ENCODE measurements at places on chromosomes 12 and 14.
A peak's percentile ranks its signal among the peaks of the same experiment; 100 is the strongest.

- no peak for DNase-seq
These were observed 15.5 kb upstream of the NR1H4 start for GRCh38 chr12:100458191-100458590.

DNA sequence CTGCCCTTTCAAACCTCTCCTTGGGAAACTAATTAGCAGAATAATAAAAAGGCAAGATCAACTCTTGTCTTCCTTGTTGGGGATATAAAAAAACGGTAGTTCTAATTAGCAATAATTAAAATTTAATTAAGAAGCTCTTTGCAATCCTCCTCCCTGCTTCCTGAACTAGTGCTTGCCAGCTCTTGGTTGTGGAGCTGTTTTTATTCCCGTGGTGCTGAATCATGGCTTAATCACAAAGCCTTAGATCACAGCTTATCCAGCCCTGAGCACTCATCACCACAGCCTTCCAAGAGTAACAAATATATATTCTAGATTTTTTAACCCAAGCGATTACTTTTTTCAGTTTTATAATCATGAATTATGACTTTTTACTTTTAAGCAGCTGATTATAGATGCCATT is 63.2 kb upstream of the INSM2 start:
- DNase-seq, result peak; percentile 13

- no peak for DNase-seq
These were observed 75.0 kb upstream of the DYRK2 start for GRCh38 chr12:67573566-67573965.

DNA sequence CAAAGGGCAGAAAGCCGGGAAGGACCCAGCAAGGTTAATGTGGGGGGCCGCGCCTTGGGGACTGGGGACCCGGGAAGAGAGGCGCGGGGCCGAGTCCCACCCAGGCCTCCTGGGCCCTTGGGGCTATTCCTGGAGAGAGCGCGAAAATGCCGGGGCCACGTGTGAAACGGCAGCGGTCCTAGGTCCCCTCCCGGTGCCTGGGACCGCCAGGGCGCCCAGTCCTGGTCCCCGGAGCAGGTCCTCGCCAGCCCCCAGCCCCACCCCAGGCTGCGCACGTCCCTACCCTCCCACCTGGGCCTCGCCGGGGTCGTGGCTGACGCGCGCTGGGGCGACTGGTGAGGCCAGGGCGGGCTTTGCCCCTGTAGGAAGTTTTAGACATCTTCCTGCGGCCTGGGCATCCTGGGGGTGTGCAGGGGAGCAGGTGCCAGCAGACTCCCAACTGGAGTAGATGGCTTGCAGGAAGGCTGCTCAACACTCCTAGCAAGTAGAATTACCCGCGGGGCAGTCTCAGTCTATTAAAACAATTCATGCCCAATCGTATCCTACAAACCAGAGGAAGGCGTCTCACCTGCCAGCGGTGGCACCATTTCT is 708 bp downstream of the FAR2 start:
- no peak for DNase-seq

- DNase-seq, result no peak
These were observed 60.6 kb upstream of the TMCC3 start for GRCh38 chr12:94710933-94711332.

DNA sequence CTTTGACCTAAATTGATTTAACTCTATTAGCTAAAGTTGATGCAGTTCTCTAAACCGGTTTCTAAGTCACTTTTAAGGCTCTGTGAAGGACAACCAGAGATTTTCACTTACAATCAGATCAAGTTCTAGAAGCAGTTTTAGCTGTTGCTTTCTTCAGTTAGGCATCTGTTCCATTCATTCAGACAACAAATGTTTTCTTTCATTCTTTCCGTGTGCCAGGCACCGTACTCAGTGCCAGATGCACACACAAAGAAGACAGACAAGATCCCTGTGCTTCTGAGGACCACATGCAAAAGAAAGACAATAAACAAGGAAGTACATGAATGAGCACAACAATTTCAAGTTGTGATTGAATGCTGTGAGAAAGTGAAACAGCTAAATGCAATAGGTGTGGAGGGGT is 11.1 kb upstream of the EGLN3 start:
- DNase-seq, result no peak

- peak; percentile 32 for DNase-seq
These were observed 12.4 kb upstream of the PRKAG1 start for GRCh38 chr12:49030714-49031572.

- DNase-seq, result peak; percentile 89
These were observed 1.8 kb upstream of the BHLHE41 start for GRCh38 chr12:26126340-26127284.

DNA sequence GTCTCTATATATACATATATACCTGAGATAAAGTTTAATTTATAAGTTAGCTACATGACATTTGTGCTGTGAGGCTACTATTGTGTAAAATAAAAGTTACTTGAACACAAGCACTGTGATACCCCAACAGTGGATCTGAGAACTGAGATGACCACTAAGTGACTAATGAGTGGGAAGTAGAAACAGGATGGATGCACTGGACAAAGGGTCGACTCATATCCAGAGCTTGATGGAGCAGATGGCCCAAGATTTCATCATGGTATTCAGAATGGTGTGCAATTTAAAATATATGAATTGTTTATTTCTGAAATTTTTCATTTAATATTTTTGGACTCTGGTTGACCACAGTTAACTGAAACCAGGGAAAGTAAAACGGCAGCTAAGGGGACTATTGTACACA is 908.6 kb upstream of the MDGA2 start:
- no peak for DNase-seq
